Hindlimb muscle (tissue), 1 donor: ENCODE measurements at places on chromosomes 7 and 10.

GRCh38 chr7:63925626-63926460 lies 72.8 kb upstream of the ZNF722 start:
- DNase-seq: no peak

DNA sequence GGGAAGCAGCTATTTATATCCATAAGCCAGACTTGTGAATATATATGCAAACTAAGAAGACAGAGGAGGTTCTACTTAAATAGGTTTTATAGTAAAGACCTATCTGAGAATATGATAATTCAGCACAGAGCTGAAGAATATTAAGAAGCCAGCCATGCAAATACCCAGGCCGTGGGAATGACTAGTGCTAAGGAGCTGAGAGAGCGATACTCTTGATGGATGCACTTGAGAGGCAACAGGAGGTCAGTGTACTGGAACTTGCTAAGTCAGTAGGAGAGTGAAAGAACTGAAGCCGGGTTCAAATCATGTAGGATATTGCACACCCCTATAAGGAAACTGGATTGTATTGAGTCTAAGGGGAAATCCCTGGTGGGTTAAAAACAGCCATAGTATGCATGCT lies 943.6 kb upstream of the MBL2 start:
- no peak for DNase-seq

DNA sequence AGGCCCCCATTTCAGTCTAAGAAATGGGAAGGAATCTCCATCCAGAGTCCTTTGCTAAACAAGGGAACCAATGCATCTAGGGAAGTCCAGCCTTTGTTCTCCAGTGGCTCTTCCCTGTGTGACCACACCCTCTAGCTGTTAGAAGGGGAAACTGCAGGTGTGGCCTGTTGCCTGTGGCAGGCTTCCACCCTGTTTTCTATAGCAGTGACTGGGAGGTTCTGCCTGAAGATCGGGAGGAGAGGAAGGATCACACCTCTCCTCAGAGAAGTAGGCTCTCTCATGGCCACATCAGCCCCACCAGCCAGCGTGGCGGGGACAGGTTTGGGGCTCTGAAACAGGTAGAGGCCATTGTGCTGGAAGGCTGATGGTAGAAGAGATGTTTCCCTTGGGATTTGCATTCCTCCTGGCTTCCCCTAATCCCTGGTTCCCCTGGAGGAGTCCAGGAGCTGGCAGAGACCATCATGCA lies 47.7 kb upstream of the TRIM8 start:
- no peak for DNase-seq

DNA sequence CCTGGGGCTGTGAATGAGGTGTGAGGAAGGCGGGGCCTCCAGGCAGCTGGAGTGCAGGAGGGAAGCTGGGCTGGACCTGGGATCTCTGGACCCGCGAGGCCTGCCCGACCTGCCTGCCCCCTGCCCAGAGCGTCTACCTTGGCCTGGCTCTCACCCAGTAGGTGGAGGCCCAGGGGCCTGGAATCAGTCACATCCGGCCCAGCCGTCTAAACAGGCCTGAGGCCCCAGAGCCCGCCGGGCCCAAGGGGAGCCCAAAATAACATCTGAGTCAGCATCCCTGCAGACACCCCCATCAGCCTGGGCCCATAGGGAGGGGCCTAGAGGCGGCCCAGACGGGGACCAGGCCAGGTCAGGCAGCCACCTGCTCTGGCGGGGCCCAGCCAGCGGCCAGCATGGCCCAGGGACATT lies 15.1 kb upstream of the ELN start:
- DNase-seq: no peak

GRCh38 chr7:36736090-36736898 lies 12.0 kb upstream of the AOAH start:
- no peak for DNase-seq
